ENCODE measurements at places on chromosomes 1 and 21. TPM values are rescaled to one million over a fixed set of nuclear protein-coding genes. Genes with fewer than 3 reads are reported as not detected.

The HMGCS2 gene
- not detected for total RNA-seq

The PPM1J gene
- total RNA-seq = 0.59 TPM

The POU3F1 gene
- total RNA-seq = 1.6 TPM

The TFF3 gene
- not detected for total RNA-seq

The ITPKB gene
- 13.3 TPM for total RNA-seq

The KRTAP15-1 gene
- total RNA-seq = not detected

The FCRL2 gene
- total RNA-seq = not detected

The AKNAD1 gene
- total RNA-seq = 0.45 TPM

Data from chondrocyte (in vitro differentiated cells).